Stimulated activated CD8-positive, alpha-beta memory T cell treated with anti-CD3 and anti-CD28 coated beads, Interleukin-15, amount 100 ng/mL, for 1 hour (primary cell): ENCODE measurements at places on chromosomes 2 and 18.

- DNase-seq = no peak
Observed at GRCh38 chr2:223007531-223007930, 44.5 kb upstream of the KCNE4 start.

- no peak for DNase-seq
Observed at GRCh38 chr2:217694291-217694690, 308.5 kb downstream of the TNS1 start.

DNA sequence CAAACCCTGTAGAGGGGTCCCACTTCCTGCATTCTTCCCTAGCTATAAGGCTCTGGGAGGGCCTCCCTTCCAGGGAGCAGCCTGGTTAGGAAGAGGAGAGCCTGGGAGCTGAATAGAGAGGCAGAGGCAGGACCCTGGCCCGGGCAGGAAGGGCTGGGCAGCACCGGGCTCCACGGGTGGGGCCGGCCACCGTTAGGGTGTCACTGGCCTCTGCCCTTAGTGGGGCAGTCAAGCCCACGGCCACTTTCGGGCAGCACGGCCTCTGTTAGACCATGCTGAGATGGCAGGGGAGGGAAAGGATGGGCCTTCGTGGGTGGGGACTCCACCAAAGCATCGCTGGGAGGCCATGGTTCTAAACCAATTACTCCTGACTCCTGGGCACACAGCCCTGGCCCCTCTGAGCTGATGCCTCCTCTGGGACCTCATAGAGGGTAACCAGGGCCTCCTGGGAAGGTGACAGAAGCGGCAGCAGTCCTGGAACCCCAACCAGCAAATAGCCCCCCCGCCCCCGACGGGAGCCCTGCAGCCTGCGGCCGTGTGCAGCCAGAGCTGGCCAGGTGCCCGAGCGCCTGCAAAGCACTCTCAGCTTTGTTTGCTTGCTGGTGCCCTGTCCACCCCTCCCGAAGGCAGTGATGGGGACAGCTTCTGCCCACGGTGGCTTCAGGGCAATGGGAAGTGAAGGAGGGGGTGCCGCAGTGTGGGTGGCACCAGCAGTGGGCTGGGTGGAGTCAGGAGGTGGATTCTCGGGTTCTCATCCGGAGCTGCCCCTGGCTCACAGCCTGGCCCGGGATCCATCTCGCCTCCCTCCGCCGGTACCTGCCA, 16.3 kb upstream of the HPCAL1 start:
- DNase-seq = no peak

- no peak for DNase-seq
Observed at GRCh38 chr2:224591220-224591619, 6.1 kb upstream of the CUL3 start.

GRCh38 chr2:70979180-70979488, 704 bp downstream of the ANKRD53 start:
- no peak for DNase-seq

- no peak for DNase-seq
Observed at GRCh38 chr2:39805936-39806608, 27.0 kb upstream of the THUMPD2 start.

- DNase-seq = no peak
Observed at GRCh38 chr2:197446844-197447243, 6.5 kb upstream of the COQ10B start.

- DNase-seq = no peak
Observed at GRCh38 chr18:64398320-64398719, 249.4 kb upstream of the LINC00305 start.

- DNase-seq = no peak
Observed at GRCh38 chr2:160590664-160591063, 97.1 kb upstream of the RBMS1 start.

DNA sequence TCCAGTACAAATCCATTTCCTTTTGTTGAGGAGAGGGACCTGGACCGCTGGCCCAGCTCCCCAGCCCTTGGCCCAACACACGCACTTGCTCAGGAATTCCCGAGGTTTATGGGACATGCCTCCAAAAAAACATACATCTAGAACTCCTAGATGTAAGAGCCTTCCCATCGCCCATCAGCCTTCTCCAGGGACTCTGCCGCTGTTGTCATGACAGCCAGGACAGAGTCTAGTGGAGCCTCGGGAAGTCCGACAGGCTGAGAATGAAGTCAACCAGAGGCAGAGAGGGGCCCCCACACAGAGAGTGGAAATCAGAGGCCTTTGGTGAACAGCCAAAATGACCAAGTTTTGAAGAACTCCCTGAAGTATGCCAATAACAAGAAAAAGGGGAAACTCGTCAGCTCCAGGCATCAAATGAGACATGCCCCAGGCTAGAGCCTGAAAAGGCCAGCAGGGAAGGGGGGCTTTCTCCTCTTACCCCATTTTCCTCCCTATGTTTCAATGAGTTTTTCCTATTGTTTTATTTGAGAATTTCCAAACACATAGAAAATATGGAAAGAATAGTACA, 43.2 kb upstream of the CAB39 start:
- no peak for DNase-seq

GRCh38 chr2:189834059-189834458, 49.8 kb downstream of the PMS1 start:
- no peak for DNase-seq

DNA sequence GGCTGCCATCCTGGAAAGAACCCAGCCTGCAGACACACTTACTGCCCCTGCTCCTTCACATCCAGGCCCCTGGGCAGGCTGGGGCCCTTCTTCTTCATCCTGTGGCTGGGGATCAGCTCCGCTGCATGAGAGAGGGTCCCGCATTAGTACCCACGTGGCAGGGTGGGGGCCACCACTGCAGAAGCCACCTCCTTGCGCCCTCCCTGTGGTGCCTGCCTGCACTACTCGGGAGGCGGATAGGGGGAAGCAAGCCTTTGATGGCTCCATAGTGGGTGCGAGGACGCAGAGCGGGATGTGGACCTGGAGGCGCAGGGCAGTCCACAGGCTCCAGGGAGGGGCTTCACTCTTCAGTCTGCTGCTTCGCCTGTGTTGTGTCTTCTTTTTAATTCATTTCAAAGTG, 46.7 kb downstream of the GPC1 start:
- DNase-seq = no peak

DNA sequence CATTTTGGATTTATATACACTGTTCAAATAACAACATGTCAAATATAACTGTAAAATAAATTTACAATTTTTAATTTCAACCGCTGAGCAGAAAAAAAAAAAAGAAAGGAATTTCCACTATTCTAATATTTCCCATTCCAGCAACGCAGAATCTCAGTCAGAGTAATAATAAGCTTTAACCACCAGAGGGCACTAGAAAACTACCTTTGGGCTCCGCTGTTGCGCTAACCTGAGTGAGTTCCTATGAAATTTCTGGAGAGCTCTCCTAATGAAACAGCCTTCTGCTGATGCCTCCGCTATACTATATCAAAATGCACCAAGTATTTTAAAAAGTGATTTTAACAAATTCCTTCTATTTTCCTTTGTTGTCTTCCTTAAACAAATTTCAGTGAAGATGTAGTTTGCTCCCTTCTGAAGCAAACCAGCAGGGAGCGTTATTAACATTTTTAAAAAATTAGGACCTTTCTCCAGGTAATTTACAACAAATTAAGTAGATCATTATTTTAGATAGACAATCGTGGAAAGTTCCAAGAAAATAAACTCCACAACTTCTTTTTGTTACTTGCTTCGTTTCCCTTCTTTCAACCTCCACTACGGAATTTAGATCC, 23.0 kb downstream of the ERMN start:
- DNase-seq = peak; percentile 9

- DNase-seq = no peak
Observed at GRCh38 chr2:165901620-165902298, 51.8 kb downstream of the TTC21B start.

GRCh38 chr18:68991286-68991685, 193.4 kb downstream of the CCDC102B start:
- no peak for DNase-seq

GRCh38 chr2:106137731-106138521, 56.2 kb downstream of the UXS1 start:
- no peak for DNase-seq

- no peak for DNase-seq
Observed at GRCh38 chr2:39666491-39667101, 879 bp downstream of the TMEM178A start.

GRCh38 chr2:10493634-10494281, 45.6 kb upstream of the ODC1 start:
- DNase-seq = peak; percentile 57

GRCh38 chr2:241813644-241814392, 4.8 kb downstream of the NEU4 start:
- DNase-seq = no peak

GRCh38 chr18:80191907-80192652, 55.2 kb downstream of the PARD6G start:
- DNase-seq = no peak

GRCh38 chr2:24863641-24864040, 56.4 kb downstream of the ADCY3 start:
- DNase-seq = no peak

GRCh38 chr2:232623768-232624765, 9.3 kb upstream of the EFHD1 start:
- no peak for DNase-seq
